Activated T-cell treated with anti-CD3 and anti-CD28 coated beads, Interleukin-2, amount 50 U/mL, for 1 hour (primary cell): ENCODE measurements at places on chromosomes 5 and 9.

- DNase-seq: no peak
These were observed 57.1 kb upstream of the RNU6ATAC start for GRCh38 chr9:134221273-134222017.

GRCh38 chr9:107219486-107220077 is 63.5 kb upstream of the RAD23B start:
- DNase-seq: no peak

GRCh38 chr5:155616779-155617392 is 603.3 kb downstream of the KIF4B start:
- DNase-seq: peak; percentile 37

GRCh38 chr5:131371835-131372234 is 108.0 kb downstream of the CDC42SE2 start:
- no peak for DNase-seq

DNA sequence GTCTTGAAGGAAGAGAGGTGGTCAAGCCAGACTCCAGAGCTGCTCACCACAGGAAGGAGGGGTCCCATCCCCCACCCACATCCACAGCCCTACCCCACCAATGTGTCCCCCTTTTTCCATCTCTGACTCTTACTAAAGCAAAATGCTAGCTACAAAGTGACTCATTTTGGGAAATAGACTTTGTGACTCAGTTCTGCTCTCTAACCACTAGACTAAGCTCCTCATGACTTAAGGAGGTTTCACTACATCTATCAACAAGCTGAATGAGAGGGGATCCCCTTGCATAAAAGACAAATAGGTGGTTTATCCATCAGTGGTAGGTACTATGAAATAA is 35.1 kb upstream of the ADRB2 start:
- no peak for DNase-seq

DNA sequence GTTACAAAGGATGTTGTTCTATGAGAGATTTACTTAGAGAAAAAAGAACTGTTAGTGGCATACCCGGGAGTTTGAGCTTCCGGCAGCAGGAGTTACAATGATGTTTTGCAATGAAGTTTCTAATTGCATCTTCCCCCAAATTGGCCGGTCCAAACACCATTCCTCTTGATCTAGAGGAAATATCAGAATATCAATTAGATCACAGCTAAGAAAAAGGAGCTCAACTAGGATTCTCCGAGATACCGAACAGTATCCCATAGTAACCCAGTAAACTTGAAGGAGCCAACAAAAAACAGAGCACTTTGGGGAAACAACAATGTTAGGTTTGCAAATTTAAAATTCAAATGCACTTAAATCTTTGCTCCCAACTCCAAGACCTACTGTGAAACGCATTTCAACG is 159.5 kb downstream of the TRPM6 start:
- DNase-seq: no peak

GRCh38 chr9:136587944-136588662 is 42.3 kb upstream of the NOTCH1 start:
- DNase-seq: no peak

DNA sequence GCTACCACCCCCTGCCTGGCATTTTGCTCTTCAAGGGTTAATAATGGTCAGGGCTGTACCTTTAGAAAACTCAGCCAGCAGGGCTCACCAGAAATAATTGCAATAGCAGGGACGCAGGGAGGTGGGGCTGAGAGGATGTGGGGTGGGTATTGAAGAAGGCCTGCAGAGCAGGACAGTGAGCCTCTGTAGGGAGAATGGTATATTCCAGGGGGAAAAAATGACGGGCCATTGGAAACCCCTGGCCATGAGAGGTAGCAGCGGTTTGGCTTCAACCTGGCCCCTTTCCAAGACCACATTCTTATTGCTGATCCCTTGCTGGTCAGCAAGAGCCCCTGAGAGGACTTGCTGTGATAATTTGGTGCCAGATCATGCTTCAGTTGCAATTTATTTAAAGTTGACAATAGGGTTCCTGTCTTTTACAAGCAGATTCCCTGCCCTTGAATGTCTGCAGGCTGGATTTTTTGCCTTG is 36.7 kb upstream of the CTNNA1 start:
- no peak for DNase-seq

GRCh38 chr5:154517181-154517580 is 39.2 kb upstream of the HAND1 start:
- DNase-seq: no peak

DNA sequence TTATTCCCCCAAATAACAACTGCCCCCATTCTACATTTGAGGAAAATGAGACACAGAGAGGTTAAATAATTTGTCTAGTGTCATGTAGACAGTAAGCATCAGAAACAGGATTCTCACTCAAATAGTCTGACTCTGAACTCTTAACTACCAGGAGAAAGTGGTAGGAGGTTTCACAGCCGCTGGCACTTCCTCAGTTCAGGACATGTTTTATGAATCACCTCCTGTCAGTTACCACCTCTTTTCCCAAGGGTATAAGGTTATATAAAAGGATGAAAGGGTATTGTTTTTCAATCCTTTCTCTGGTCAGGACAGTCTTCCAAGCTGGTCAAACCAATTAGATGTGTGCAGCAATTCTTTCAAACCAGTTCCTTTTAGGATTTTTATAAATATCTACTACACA is 52.1 kb downstream of the TSSK1B start:
- no peak for DNase-seq

DNA sequence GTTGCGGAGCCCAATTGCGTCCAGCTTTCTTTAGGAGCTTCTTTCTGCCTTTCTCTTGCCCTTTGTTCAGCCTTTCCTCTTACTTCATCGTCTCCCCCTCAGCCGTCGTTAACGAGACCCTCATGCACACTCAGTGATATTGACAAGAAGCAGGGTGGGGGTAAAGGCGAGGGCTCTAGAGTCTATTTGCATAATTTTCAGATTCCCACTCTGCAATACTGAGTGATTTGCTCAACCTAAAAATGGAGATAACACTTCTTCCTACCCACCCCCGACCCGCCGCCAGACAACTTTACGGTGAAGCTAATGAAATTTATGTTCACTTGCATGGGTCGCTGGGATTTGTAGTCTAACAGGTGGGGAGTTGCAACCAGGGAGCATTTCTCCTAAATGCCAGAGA is 1.3 kb upstream of the TBC1D2 start:
- DNase-seq: peak; percentile 42

- no peak for DNase-seq
These were observed 317.8 kb downstream of the ADGRV1 start for GRCh38 chr5:90876366-90876765.

DNA sequence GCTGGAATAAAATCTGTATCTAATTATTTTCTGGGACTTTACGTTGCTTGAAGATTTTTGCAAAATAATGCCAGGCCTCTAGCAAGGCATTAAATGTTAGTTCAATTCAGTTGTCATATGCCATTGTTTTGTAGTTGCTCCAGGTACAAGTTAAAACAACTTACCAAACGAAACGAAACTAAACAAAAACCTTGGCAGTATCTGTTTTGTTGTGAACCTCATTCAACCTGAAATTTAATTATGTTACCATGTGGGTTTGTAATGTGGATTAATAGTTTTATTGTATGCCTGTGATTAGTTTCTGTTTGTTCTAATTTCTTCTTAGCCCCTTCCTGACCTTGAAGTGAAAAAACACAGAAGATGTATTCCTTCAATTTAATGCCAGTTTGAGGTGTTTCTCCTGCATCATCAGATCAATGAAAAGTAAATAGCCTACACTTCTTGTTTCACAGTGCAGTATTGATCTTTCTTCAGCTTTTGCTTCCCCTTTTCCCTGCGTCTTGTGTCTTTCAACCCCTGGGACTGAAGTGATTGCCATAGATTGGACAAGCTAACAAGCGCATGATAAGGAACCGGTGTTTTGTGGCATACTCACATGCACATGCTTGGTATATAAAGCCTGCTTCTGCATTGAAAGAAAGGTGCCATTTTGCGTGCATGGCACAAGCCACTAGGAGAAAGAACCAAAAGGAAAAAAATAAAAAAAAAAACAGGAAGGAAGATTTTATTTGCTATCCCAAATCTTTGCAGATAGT is 699.0 kb upstream of the ARRDC3 start:
- DNase-seq: no peak

DNA sequence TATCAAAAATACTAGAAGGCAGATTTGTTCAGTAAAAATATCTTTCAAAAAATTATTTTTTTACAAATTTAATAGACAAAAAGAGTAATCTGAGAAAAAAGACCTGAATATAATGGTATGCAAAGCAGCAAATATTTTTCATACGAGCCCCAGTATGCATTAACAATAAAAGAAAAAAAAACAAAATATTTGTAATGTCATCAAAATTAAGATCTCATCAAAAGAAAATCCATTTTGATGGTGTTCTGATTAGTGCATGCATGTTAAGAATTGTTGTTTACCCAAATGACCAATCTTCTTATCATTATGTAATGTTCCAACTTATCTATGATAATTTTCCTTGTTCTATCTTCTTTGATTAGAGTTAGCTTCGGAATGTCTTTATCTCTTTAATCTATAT is 106.1 kb downstream of the CDH9 start:
- no peak for DNase-seq

- no peak for DNase-seq
These were observed 80.2 kb downstream of the ARRDC3 start for GRCh38 chr5:91302958-91303357.

DNA sequence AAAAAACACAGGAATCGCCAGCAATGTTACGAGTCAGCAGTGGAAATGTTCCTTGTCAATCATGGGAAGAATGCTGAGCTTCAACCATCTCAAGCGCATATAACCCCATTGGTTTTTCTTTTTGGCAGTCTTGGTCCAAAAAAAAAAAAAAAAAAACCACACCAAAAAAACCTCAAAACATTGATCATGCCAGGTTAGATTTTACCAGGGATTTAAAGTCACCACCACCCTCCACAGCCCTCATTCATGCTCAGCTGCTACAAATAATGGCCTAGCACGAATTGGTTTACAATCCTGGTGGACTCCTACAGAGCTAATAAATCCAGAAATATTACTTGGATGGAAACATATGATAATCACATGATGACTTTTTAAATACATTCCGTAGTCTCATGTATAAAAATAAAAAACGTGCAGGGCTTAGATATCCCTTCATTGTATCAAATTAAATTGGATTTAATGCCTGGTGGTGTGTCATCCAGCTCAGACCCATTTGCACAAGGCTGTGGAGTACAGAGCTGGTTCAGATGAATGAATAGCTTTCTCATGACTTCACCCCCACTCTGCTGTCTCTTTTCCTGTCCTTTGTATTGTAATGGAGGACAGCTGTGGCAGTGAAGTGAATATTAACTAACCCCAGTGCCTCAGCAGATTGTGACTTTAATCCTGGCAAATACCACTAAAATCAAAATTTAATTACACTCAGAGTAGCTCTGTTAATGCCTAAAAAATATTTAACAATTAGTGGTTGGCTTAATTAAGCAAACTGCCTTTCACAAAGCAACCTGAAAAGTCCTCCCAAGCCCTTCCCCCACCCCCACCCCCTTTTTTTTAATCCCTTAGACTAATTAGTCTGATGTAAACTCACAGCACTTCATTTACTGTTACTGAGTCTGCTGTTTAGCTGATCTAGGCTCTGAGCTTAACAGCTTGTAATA is 626.5 kb upstream of the ZNF608 start:
- DNase-seq: no peak

GRCh38 chr5:159581502-159582249 is 251.4 kb upstream of the IL12B start:
- DNase-seq: no peak

GRCh38 chr9:124190761-124191160 is 67.0 kb upstream of the NEK6 start:
- no peak for DNase-seq

DNA sequence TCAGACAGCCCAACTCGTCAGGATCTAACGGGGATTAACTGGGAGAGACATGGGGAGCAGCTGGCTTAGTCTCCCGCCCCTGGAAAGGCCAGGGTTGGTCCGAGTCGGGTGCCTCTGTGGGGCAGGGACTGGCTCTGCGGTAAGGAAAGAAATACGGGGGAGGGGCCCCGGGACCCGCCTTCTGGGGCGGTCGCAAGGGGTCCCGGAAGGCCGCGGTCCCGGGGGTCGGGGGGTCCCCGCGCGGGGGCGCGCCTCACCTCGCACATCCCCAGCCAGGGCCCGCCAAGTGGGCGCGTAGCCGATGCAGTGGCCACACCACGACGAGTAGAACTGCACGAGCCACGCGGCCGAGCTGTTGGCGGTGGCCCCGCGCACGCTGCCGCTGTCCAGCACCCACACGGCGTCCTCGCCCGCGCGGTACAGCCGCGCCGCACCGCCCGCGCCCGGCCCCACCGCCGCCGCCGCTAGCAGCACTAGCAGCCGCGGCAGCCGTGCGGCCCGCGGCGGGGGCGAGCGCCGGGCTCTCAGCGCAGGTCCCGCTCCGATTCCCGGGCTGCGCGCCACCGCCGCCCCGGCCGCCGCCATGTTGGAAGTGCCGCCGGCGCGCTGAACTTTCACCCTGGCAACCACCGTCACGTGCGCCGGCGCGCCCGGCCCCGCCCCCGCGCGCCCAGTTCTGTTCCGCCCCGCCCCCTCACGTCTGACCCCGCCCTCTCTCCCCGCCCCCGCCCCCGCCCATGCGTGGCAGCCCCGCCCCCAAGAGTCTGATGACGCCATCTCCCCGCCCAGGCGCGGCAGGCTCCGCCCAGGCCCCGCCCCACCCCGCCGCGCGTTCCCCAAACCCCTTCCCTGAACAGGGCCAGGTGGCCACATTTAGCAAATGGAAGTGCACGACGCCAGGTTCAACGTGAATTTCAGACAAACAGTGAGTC is at the start of gene QSOX2:
TSS of gene QSOX2 (minus strand) at position 594 of the 932 bp plus-strand sequence. CDS start at position 585, 9 bp downstream.
- DNase-seq: peak; percentile 87

- no peak for DNase-seq
These were observed 113.5 kb downstream of the CAAP1 start for GRCh38 chr9:26779062-26779461.

- no peak for DNase-seq
These were observed 9.0 kb downstream of the RFESD start for GRCh38 chr5:95655575-95655974.

DNA sequence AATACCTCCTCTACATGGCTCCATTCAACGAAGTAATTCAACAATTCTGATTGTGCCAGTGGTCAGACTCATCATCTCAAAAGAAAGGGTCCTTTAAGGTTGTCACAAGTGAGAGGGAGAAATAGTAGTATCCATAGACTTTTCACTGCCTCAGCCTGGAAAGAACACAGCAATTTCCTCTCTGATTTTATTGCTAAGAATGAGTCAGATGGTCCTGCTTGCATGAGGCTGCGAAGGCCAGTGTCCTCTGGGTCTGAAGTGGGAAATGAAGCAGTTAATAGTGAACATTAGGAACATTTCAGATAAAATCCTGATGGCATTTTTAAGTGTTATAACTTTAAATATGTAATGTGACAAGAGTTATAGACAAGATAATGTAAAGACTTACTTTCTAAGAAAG is 979.0 kb downstream of the EFNA5 start:
- DNase-seq: no peak

GRCh38 chr5:159187719-159188118 is 21.6 kb downstream of the RNF145 start:
- no peak for DNase-seq

GRCh38 chr5:97846643-97847042 is 663.6 kb upstream of the RIOK2 start:
- DNase-seq: no peak

DNA sequence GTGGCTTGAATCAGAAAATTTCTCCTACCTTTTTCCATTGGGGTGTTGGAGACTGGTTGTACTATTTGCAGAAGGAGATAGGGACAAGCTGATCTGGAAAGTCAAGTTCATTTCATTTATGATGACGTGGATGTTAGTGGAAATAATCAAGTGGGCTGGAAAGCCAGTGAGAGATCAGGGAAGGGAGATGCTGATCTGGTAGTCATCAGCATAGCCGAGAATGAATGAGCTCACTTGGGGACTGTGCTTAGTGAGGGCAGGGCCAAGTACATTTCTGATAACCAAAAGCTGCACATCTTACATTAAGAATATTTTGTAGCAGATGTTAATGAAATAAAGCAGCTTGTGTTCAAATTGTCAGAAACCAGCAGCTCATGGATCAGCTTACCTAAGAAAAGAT is 12.1 kb downstream of the MAN2A1 start:
- no peak for DNase-seq
